ENCODE measurements at places on chromosomes 5 and 9. TPM values are rescaled to one million over a fixed set of nuclear protein-coding genes. Genes with fewer than 3 reads are reported as not detected.

The GADD45G gene
- total RNA-seq: 9.3 TPM

The GPX8 gene
- total RNA-seq: 126 TPM

GRCh38 chr5:100826133-100826532 is 76.9 kb downstream of the ST8SIA4 start:
- no peak for DNase-seq

DNA sequence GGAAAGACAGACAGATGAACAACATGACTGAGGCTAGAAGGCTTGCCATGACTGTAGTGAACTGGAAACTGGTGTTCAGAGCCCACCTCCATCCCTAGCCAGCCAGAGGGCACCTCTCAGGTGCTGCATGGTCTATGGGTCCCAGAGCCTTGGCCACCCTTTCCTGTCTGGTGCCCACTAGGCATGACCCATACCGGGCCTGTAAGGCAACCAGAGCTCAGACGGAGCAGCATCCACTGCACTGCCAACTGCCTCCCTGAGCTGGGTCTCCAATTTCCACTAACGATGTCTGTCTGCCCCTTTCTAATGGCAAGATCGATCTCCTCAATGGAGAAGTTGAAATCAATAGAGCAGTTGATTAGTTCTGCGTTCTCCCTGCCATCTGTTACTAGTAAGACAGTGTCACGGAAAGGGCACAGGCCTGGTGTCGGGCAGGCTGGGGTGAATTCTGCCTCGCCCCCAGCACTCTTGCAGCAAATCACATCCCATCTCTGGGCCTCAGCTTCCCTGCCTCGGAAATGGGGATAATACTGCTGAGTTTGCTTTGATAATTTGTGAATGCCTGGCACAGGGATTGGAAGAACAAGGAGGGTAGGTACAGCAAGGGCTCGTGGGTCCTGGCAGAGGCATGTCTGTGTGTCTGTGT is 172.3 kb upstream of the MVB12B start:
- no peak for DNase-seq

GRCh38 chr5:159469496-159470372 is 139.4 kb upstream of the IL12B start:
- DNase-seq: peak; percentile 52

Measured in Daoy (cell line).